ENCODE measurements at places on chromosomes 2 and 18.

- DNase-seq, result no peak
Observed at GRCh38 chr2:3186766-3187165, 190.9 kb downstream of the EIPR1 start.

GRCh38 chr18:23966909-23967308 lies 47.6 kb upstream of the TTC39C start:
- no peak for DNase-seq

DNA sequence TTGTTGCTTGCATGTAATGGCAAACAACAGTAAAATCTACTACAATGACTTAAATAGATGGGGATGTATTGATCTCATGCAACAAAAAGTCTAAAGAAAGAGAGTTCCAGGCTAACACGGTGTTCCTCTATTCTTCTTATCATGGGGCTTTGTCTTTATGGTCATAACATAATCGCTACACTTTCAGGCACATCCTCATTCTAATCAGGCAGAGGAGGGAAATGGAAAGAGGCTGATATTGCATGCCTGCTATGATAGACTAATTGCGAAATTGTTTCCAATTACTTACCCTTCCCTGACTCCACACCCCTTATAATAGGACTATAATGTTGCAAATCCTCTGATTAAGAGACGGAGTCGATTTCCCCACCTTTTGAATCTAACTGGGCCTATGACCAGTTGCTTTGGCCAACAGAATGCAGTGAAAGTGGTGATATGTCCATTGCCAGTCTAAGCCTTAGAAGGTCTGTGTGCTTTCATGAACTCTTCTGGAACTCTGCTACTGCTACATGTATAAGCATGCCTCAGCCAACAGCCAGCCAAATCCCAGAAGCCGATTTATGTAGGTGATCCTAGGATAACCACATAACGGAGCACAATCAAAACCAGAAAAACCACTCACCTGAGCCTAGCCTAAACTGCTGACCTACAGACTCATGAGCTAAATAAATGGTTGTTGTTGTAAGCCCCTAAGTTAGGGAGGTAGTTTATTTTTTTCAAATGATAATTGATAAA lies 180.3 kb upstream of the TACR1 start:
- DNase-seq, result no peak

GRCh38 chr2:233243348-233243747 lies 8.1 kb upstream of the ATG16L1 start:
- no peak for DNase-seq

- no peak for DNase-seq
Observed at GRCh38 chr18:73594749-73595148, 552.9 kb downstream of the FBXO15 start.

DNA sequence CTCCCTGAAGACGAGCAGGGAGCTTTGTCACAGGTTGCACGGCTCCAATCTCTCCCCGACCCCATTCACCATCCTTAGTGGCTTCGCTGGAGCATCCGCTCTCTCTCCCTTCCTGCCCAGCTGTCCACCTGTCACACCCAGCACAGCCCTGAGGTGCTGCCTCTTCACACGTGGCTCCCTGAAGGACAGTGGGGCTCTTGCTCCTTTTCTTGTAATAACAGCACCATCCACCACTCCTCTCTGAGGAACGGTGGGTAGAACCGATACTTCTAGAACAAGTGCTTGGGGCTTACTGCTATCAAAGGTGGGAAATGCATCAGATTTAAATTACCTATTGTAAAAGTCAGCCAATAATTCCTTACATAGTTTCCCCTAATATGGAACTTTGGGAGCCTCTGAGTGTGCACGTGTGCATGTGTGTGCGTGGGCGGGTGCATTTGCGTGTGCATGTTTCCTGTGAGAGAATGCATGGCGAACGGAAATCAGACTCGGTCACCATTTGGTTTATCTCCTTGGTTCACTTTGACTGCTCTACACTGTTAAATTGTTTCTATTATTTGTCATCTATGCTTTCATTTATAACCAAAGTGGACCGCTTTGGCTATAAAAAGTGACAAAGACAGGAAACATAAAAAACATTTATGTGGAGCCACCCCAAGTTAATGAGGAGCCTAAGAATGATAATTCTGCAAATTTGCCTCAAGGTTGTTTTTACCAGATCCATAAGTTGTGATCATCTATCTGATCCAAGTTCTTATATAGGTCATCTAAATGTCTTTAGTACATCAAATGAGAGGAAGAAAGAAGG lies 39.1 kb downstream of the KLHL29 start:
- no peak for DNase-seq

- DNase-seq, result no peak
Observed at GRCh38 chr2:161170958-161171932, 11.0 kb downstream of the TANK start.

- no peak for DNase-seq
Observed at GRCh38 chr2:27121906-27122305, 1.7 kb upstream of the ABHD1 start.

- DNase-seq, result no peak
Observed at GRCh38 chr2:74530239-74531187, 780 bp downstream of the HTRA2 start.

- no peak for DNase-seq
Observed at GRCh38 chr2:143124445-143124844, 4.8 kb upstream of the ARHGAP15 start.

GRCh38 chr2:239035361-239035814 lies 187.5 kb downstream of the TWIST2 start:
- peak; percentile 26 for DNase-seq

GRCh38 chr18:70289351-70290312 lies 787 bp downstream of the SOCS6 start:
- DNase-seq, result no peak

DNA sequence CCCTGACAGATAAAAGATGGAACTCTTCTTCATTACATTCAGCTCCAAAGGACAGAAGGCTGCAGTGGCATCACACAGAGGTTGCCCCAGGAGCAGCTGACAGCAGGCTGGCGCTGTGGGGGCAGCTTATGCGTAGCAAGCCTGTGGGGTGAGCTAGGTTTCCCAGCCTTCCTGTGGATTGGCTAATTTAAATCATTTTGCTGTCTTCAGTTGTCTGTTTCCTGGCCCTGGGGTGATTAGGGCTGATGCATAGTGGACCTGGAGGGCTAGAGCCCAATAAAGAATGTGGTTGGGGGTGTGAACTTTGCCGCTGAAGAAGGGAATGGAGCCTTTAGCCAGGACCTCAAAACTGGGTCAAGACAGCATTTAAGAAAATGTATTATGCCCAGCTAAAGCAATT lies 1038.0 kb downstream of the SOCS6 start:
- no peak for DNase-seq

DNA sequence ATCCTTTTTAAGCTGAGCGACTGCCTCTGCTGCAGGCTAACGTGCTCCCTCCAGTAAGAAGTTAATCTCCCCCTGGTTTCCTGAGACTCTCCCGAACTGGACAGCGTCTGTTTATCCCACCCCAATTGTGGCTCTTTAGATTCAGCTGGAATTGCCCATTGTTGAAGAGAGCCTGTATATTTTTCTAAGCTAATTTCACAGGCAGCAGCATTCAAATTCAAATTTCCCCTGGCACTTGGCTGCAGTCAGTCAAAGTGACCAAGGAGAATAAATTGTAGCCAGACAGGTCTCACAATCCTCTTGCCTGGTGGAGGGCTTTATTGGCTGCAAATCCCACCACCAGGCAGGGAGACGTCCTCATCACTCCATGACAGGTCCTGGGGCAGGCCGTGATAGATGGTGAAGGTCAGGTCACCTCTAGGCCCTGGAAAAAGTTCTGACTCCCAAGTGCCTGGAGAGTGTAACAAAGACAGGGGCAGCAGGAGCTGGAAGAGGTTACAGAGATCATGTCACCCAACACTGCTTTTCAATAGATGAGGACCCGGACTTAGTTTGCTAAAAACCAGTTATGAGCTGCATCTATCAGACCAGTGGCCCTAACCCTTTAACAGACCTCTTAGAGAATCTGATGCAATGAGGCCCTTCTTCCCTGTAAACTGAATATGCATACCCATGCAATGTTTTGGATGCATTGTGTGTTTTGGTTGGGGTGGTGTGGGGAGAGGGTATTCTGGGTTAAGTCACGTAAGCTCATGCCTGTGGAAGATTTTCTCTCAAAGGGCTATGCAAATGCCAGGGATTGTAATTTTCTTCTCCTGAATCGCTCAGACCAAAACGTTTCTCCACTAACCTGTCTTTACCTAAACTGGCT lies 32.3 kb upstream of the C18orf32 start:
- DNase-seq, result no peak

All from stimulated activated CD4-positive, alpha-beta T cell treated with anti-CD3 and anti-CD28 coated beads, Interleukin-1b, Interleukin-23, amount 100 ng/mL, for 1 hour (primary cell).